ENCODE measurements at places on chromosomes 6 and 20.
A peak's percentile ranks its signal among the peaks of the same experiment; 100 is the strongest.

DNA sequence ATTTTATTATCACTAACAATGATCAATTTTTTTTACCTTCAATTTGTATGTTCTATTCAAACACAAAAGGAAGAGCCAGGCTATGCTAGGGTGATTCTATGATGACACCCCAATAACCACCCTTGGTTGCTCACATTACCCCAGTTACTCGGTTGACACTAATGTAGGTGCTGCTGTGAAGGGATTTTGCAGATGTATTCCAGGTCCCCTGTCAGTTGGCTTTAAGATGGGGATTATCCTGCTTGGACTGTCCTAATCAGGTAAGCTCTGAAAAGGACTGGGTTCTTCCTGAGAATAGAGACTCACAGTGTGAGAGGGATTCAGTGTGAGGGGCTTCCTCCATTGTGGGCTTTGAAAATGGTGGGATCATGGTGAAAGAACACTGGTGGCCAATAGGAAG lies 11.9 kb downstream of the HLA-A start:
- DNase-seq, result no peak

DNA sequence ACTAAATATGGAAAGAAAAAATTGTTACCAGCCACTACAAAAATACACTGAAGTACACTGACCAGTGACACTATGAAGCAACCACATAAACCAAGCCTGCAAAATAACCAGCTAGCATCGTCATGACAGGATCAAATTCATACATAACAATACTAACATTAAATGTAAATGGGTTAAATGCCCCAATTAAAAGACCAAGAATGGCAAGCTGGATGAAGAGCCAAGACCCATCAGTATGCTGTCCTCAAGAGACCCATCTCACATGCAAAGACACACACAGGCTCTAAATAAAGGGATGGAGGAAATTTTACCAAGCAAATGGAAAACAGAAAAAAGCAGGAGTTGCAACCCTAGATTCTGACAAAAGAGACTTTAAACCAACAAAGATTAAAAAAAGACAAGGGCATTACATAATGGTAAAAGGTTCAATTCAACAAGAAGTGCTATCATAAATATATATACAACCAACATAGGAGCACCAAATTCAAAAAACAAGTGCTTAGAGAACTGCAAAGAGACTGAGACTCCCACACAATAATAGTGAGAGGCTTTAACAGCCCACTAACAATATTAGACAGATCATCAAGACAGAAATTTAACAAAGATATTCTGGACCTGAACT lies 104.8 kb downstream of the HACE1 start:
- no peak for DNase-seq

DNA sequence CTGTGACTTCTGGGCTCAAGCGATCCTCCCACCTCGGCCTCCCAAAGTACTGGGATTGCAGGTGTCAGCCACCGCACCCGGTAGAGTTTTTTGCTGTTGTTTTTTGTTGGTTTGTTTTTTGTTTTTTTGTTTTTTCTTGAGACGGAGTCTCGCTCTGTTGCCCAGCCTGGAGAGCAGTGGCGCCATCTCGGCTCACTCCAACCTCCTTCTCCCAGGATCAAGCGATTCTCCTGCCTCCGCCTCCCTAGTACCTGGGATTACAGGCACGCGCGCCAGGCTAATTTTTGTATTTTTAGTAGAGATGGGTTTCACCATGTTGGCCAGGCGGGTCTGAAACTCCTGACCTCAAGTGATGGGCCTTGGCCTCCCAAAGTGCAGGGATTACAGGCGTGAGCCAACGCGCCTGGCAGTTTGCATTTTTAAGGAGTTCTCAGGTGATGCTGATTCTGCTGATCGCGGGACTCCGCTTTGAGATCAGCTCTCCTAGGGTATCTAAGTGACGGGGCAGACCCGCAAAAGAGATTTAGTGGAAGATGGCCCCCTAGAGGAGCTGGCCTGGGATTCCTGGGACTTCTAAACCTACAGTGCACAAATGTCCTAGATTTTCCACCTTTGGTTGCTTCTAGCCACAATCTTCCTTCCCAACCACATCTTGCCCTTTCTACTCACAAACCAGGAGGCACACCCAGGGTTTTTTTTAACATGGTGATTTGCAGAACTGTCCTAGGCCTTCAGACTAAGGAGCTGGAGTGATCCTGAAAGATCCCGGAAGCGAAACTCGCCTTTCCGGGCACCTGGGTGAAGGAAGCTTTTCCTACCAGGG lies 45.2 kb downstream of the DPPA5 start:
- DNase-seq, result no peak

GRCh38 chr6:5999688-6000608 lies 6.8 kb downstream of the NRN1 start:
- no peak for DNase-seq

GRCh38 chr6:44593539-44593944 lies 206.0 kb downstream of the CDC5L start:
- peak; percentile 35 for DNase-seq

- DNase-seq, result no peak
These were observed 2.3 kb upstream of the DLGAP4 start for GRCh38 chr20:36303831-36304230.

- no peak for DNase-seq
These were observed 54.1 kb downstream of the FGD2 start for GRCh38 chr6:37059344-37060194.

DNA sequence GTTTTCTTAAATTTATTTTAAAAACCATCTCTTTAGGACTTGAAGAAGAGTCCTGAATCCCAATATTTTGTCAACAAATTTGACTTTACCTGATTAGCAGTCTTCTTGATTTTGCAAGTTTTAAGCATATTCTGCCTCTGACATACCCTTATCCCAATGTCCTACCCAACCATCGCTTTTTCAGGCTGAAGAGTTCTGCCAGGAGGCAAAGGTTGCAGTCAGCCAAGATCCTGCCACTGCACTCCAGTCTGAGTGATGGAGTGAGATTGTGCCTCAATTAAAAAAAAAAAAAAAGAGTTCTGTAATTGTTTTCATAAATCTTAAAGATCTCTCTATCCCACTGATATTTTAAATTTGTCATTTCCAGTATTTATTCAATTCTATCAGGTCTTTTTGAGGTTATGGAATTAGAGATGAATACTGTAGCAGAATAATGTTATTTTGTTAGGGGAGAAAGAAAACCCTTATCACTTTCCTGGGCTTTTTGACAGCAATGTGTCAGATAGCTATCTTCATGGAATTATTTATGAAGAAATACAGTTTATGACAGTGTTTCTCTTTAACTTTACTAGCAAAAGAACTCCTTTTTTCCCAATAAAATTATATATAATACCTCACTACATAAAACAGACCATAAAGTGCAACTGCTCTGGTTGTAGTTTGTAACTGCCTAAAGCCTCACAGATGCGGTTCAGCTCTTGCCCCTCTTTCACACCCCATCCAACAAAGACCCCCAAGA lies 78.2 kb downstream of the IBTK start:
- no peak for DNase-seq

DNA sequence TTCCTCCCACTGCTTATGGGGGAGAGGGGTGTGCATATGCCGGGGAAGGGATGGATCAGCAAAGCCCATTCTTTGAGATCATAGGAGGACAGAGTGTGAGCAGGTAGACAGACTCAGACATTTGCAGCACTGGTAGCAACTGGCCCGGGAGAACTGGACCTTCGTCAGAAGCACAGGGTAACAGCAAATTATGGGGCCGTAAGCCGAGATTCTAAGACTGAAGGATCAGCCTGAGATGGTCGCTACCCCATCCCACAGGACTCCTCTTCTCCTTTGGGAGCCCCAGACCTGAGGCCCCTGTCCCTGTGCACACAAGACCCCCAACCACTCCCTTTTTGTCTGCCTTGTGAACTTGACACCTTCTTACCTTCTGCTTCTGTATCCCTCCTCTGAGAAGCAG lies 106.5 kb downstream of the TOX2 start:
- no peak for DNase-seq

- no peak for DNase-seq
These were observed 1.2 kb downstream of the SLC35D3 start for GRCh38 chr6:136923116-136923953.

- DNase-seq, result no peak
These were observed 12.9 kb upstream of the TLDC2 start for GRCh38 chr20:36862857-36863668.

DNA sequence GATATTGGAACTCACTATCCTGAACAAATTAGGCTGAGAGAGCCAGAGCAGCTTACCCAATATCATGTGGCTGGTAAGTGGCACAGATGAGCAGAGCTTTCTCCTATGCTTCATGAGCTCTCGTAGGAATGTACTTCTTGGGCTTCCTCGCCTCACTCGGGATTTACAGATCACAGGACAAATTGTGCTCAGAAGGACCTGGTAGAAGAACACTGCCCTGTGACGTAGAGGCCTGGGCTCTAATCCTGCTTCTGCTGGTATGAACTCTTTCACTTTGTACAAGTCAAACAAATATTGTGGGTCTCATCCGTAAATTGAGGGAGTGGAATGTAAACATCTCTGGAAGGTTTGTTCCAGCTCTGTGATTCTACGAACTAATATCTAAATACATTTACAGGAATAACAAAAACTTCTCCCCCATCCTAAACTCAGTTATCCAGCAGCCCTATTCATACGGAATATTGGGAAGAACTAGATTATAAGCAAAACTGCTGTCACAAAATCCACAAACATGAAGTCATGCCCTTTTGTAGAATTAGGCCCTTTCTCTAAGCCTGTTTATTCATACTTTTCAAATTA lies 187.6 kb downstream of the CLIC5 start:
- no peak for DNase-seq

DNA sequence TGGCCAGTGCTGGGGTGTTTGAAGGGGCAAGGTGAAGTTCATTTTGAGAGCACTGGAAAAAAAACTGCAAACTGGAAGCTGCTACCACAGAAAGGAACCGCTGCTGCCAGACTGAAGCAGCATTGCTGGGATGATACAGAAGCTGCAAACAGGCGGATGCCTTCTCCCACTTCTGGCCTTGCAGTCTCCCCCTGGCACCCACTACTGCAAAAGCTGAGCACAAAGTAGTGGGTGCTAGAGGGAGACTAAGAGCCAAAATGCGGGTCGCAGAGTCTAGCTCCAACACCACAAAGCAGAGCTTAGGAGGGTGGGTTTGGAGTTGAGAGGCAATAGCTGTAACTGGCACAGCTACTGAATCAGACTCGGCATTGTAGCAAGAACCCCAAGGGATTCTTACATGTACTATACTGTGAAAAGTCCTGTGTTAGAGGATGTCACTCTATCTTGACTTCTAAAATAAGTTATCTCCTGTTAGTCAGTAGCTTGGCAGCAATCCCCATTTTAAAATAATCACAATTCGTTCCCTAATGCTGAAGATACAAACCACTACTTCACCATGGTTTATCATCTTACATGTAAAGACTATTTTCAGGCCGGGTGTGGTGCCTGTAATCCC lies 44.0 kb upstream of the COL21A1 start:
- no peak for DNase-seq

DNA sequence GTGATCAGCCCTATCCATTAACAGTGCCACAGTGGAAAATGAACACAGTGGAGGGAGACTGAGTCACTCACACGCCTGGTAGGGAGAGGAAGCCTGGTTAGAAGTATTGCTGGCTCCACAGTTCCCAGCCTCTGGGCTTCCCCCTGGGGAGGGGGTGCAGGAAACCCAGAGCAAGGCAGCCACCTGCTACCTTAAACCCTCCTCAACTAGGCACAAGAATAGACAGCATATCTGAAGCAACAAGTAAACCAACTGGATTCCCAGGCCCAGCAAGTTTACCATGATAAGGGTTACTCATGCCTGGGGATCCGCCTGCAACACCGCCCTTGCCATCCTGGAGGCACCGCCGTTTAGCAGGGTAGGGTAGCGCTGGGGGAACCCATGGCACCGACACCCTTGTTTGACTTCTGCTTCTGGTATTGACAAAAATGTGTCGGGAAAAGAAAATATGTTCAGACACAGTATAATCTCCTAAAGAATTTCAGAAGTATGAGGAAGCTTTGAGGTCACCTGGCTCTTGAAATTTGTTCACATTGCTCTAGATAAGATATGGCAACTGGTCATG lies 38.3 kb downstream of the SLC22A23 start:
- no peak for DNase-seq

DNA sequence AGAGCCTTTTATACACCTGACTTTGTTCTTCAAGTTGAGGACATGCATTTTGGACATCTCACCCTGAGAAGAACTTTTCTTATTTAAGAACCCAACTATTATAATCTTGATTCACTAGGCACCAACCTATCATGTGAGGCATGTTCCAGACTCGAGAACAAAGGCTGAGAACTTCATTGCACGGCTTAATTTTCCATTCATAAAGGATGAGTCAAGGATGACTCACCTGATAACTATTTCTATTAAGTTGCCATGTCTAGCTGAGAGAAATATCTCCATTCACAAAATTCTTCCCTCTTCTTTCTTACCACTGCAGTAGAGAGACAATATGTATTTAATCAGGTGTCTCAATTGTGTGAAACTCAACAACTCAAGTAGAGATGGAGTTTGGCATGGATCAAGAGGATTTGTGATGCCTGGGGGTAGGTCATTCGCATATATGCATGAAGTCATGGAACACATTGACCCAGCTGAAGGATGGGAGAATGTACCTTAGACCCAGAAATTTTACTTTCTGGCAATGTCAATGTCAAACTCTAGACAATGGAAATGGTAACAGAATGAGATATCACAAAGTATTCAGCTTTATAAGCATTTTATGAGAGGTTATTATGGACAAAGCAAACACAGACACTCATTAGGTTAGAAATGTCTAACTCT lies 208.7 kb upstream of the PRND start:
- no peak for DNase-seq

GRCh38 chr20:63119963-63120807 lies 95.7 kb downstream of the YTHDF1 start:
- no peak for DNase-seq

DNA sequence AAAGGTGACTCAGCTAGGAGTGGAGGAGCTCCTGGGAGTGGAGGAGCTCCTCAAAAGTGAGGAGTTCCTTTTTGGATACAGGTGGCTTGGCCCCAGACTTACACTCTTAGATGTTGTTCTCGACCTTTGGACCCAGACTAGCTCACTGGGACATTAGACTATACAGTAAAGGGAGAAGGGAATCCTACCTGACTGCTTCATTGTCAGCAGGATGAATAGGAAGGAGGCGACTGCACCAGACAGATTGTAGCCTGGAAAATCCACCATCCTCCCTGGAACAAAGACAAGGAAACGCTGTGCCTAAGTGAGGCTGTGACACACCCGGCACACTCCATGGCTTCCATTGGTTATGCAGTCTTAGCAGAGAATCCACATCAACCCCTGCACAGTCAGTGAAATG lies at the start of gene BTNL2:
Gene BTNL2 (minus strand): TSS at position 325 of the 400 bp plus-strand sequence. CDS start 58 bp downstream, at position 267.
- no peak for DNase-seq

GRCh38 chr20:2578475-2579192 lies 42.3 kb downstream of the TMC2 start:
- DNase-seq, result no peak
